ENCODE measurements at places on chromosomes 12 and 14. TPM values are rescaled to one million over a fixed set of nuclear protein-coding genes. Genes with fewer than 3 reads are reported as not detected.

Gene NOVA1
- total RNA-seq: 11.0 TPM

DNA sequence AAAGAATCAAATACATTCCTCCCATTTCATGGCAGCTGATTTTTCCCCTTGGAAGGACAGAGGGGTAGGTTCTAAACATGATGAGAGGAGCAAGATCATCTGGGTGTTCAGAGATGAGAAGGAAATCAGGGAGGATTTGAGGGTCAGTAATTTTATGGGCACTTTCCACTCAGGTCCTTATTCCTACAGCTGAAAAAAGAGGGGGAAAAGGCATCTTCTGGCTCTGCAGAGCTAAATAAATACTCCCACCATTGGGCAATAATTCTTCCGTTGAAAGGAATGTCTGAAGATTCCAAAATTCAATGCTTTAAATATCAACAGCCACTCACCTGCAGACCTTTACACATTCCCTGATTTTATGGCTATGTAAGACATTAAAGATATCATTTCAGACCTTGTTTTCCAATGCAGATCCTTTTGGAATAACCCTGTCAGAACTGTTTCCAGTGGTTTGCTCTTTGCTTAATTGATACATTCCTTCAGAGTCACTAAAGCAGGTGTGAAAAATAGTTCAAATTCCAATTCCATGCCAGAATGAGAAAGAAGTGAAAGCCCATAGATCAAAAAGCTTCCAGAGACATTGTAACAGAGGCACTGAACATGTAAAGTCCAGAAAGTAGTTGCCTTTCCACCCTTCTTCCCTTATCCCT, 233.3 kb upstream of the KRR1 start:
- DNase-seq: no peak

DNA sequence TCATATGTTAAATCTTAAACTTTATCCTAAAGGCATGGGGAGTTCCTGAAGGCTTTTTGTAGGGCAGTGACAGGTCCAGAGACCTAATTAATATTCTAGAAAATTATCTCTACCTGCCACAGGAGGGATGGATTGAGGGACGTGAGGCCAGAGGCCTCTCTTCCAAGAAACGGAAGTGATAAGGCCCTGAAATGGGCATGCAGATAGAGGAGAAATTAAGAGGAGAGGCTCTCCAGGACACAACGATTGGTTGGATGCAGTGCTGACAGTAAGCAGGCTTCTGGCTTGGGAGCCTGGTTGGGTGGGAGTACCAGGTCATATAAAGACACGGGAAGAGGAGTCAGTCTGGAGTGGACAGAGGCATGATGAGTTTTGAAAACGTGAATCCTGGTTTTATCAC, 3.1 kb upstream of the BORCS5 start:
- no peak for DNase-seq

DNA sequence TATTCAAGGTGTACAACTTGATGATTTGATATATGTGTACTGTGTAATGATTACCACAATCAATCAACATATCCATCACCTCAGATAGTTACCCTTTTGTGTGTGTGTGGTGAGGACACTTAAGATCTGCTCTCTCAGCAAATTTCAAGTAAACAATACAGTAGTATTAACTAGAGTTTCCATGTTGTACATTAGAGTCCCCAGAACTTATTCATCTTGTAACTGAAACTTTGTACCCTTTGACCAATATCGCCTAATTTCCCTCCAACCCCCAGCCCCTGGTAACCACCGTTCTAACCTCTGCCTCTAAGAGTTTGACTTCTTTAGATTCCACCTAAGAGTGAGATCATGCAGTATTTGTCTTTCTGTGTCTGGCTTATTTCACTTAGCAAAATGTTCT, 12.1 kb downstream of the ADCK1 start:
- no peak for DNase-seq

GRCh38 chr12:84016956-84017355, 895.6 kb downstream of the SLC6A15 start:
- no peak for DNase-seq

GRCh38 chr12:89347325-89347829, 4.9 kb downstream of the DUSP6 start:
- no peak for DNase-seq

- DNase-seq: no peak
Observed at GRCh38 chr14:29584992-29585391, 342.7 kb downstream of the PRKD1 start.

Gene RPGRIP1
- total RNA-seq: not detected

Gene USP44
- total RNA-seq: 2.5 TPM

GRCh38 chr12:11706509-11707379, 57.3 kb downstream of the ETV6 start:
- DNase-seq: no peak

Gene CLEC1A
- total RNA-seq: 3.7 TPM

DNA sequence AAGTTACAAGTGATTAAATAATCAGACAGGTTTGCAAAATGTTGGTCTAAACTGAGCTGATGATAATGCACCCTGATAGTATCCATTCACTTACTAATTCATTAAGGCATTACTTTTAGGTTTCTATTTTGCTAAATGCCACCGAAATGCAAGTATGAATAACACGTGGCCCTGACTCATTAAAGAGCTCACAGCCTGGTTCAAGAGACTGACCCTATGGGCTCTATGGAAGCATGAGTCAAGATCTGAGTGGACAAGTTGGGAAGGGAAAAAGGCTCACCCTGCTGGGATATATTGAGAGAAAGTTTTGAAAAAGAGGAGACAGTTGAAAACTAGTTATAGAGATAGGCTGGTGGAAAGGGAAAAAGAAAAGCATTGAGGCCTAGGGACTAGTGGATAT, 14.8 kb upstream of the LRRC9 start:
- no peak for DNase-seq

Measured in thoracic aorta (tissue), 2 donors.